Activated T-cell treated with anti-CD3 and anti-CD28 coated beads for 4 hours (primary cell): ENCODE measurements at places on chromosomes 5 and 9.

DNA sequence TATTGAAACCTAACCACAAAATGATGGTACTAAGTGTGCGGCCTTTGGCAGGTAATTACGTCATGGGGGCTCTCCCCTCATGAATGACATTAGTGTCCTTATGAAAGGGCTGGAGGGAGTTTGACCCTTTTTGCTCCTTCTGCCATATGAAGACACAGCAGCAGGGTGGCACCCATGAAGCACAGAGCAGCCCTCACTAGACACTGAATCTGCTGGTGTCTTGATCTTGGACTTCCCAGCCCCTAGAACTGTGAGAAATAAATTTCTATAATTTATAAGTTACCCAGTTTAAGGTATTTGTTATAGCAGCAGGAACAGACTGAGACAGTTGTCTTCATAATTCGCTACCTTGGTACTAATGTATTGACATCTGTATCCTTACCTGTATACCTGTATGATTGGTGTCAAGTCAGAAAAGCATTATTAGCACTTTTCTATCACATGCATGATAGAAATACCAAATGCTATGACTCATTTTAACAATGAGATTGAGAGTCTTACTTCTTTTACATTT lies 80.4 kb downstream of the GCNT4 start:
- DNase-seq = no peak

DNA sequence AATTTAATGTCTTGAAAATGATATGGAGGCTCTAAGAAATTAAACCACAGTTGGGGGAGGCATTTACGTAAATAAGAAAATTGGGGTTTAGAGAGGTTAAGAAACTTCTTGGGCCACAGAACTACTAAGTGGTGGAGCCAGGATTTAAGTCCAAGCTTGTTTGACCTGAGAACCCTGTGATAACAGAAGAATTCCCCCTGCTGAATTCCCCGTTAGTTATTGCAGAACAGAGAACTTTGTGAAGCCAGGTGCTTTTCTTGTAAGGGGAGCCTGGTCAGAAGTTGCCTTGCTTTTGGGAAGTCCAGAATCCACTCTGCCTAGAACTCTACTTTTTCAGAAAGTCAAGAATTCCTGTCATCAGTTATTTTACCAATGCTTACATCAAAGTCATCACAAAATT lies 309.3 kb upstream of the SEMA6A start:
- DNase-seq = no peak

- DNase-seq = no peak
Observed at GRCh38 chr5:168324859-168325630, 33.6 kb downstream of the WWC1 start.

- DNase-seq = no peak
Observed at GRCh38 chr9:137458194-137459151, 661 bp downstream of the NSMF start.

- DNase-seq = peak; percentile 81
Observed at GRCh38 chr5:177500685-177501522, 3.5 kb upstream of the PDLIM7 start.

GRCh38 chr5:119016125-119016774 lies 27.9 kb upstream of the DTWD2 start:
- no peak for DNase-seq

DNA sequence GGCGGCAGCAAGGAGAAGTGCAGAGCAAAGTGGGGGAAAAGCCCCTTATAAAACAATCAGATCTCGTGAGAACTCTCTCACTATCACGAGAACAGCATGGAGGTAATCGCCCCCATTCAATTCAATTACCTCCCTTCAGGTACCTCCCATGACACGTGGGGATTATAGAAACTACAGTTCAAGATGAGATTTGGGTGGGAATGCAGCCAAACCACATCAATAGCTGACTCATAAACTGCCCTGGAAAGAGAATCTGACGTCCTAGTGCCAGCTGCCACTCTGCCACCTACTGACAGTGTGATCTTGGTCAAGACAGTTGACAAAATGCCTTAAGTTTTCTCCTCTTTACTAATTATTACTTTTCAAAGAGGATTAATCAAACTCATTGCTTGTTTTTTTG lies 128.3 kb downstream of the GPBP1 start:
- peak; percentile 33 for DNase-seq

DNA sequence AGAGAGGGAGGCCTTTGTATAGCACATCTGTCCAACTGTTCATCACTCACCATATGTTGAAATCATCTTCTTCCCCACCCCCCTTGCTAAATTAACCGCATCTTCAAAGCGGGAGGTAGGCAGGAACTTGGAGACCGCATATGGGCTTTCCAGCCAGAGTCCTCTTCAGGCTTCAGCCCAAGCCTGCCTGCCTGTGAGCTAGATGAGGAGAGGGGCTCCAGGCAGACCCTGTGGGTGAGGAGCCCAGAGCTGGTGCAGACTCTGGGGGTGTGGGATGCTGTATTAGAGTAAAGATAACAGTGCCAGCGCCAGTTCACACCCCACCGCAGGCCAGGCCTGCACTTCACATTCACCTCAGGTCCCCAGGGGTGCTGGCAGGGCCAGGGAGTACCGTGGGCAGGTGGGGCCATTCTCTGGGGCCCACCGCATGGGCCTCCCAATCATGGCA lies 16.2 kb downstream of the PRRC2B start:
- DNase-seq = no peak

DNA sequence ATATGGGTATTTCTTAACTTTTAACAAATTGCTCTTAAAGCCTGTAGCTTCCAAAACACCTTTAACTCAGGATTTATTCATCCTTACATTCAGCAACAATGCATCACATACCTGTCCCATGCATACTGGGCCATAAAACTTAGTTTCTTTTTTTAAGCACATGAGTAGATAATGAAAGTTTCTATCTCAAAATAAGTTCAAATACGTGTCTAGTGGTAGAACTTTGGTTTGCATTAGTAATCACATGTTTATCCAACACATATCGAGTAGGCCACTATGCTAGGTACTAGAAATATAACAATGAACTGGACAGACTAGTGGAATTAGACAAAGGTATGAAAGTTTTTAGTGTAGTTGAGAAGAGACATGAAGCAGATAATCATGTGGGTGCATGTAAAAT lies 99.6 kb downstream of the DOCK2 start:
- no peak for DNase-seq

DNA sequence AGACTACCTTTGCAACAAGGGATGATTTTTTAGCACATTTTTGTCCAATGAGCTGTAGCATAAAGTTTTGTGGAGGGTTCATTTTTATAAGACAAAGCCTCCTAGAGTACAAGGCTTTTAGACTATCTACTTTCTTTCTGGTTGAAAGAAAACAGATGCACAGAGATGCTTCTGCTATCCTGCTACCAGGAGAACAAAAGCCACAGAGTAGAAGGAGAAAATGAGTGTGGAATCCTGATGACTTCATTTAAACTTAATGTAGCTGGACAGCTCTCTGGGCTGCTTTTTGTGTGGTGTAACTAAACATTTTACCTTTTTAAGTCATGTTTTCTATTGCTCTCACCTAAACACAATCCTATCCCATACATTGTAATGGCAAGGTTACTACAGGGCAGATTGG lies 1009.4 kb downstream of the TLE1 start:
- no peak for DNase-seq

DNA sequence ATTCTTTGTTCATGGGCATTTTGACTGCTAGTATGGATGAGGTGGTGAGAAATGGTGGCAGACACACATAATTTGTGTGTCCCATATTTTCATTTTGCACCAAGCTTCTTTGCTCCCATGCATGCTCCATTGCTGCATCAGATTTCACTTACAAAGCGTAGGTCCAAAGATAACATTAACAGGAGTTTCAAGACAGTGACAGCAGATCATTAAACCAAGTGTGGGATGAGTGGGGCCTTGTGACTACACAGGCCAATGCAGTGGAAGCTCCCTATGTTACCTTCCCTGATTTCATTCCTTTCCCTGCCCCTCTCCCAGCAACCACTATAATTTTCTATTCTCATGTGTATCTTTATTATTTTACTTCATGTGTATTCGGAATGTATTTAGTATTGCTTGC lies 142.0 kb downstream of the AOPEP start:
- no peak for DNase-seq

DNA sequence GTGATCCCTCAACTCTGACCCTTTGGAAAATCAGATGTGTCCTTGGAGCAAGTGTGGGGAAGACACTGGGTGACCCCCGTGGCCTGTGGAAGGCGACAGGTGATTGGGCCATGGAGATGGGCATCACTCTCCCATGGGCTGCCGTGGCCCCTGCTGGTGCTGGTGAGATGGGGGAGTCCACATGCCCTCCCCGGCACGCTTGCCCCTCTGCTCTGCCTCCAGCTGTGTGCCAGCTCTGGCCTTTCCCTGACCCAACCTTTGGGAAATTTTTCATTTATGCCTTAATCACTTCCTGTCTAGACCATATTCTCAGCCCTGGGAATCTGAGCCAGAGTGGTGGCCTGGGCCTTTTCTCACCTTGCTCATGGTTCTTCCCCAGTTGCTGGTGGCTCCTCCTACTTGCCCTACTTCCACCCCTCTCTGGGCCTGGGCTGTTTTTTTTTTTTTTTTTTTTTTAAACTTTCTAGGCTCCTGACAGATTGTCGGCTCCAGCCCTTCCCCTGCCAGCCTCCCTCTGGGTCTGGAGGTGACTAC lies 56.6 kb downstream of the RGS3 start:
- DNase-seq = peak; percentile 9

DNA sequence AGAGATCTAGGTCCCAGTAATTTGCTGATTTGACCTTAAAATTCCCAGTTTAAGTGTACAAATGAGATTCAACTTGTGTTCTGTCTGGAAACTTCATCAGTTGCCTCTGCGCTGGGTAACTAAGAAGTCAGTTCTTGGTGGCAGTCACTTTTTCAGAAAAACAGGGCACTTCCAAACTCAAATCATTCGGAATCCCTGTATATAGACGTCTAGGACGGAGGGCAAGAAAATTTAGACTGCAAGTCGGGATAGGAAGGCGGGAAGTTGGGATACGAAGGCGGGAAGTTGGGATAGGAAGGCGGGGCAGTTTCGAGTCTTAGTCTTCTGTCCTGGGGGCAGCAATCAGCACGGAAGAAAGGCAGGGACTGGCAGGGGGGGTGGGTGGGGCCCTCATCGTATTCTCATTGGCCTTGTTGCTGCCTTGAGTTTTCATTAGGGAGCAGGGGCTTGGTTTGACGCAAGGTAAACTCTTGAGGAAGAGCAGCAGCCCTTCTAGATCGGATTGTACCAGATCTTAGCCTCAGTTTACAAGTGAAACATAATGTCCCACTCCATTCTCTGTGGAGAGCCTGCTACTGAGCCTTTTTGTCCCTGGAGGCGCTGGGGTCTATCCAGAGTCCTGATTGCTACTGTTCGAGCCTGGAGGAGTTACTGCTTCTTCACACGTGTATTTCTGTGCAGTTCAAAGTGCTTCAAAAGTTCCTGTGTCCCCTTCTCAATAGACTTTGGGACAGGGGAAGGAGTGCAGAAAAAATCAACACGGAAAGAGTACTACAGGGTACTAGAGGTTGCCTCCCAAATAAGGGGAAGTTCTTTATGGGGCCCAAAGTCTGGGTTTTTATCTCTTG lies 2.7 kb upstream of the PURA start:
- DNase-seq = no peak
